Stimulated activated CD8-positive, alpha-beta memory T cell treated with anti-CD3 and anti-CD28 coated beads, Interleukin-7, amount 100 ng/mL, for 48 hours (primary cell): ENCODE measurements at places on chromosomes 12 and 14.

DNA sequence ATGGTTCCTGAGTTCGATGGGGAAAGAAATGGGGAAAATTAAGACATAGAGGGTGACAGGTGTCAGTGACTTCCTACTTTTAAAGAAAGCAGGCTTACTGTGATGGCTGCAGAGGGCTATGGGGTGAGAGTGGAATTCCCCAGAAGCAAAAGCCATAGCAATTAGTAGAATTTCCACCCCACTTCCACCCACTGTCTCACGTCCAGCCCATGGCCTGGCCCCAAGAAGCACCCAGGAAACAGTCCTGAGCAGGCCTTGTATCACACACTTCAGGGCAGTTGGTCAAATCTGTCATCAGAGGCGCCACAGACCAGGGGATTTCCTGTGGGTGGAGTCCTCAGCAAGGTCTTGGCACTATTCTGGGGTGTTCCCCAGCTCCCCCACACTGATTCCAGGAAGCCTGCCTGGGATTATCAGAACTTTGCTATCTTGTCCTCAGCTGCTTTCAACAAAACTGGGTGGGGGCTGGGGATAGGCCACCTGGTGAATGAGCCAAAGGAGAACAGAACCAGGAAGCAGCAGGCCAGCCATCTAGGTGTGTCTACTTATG, 120.1 kb upstream of the CCND2 start:
- DNase-seq, result peak; percentile 83

- DNase-seq, result no peak
Measured at GRCh38 chr12:38607295-38607694, 290.7 kb downstream of the ALG10B start.

DNA sequence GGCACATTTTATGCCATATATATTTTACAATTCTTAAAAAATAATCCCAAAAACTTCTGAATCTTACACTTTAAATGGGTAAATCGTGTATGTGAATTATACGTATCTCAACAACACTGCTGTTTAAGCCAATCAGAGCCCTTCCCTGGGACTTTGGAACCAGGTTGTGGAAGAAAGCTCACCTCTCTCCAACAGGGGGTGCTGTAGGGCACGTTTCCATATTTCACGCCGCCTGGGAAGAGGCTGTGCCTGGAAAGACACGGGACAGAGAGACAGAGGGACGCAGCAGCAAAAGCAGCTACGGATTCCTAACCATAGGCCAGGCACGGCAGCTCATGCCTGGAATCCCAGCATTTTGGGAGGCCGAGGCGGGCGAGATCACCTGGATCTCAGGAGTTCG, 29.4 kb upstream of the FBRSL1 start:
- DNase-seq, result no peak

DNA sequence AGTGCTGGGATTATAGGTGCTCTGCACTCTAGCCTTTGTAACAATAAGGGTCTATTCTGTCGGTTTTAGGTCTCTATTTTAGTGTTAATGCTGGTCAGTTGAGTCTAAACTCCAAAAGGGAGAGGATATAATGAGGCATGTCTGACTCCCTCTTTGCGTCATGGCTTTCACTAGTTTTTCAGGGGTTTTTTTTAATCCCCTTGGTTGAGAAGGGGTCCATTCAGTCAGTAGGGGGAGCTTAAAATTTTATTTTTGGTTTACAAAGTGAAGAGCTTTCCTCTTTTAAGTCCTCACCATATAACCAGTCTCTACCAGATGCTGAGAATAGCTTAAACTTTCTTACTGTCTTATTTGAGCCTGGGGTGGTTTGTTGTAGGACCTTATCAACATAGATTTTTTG, 106.9 kb downstream of the PRKCH start:
- no peak for DNase-seq

DNA sequence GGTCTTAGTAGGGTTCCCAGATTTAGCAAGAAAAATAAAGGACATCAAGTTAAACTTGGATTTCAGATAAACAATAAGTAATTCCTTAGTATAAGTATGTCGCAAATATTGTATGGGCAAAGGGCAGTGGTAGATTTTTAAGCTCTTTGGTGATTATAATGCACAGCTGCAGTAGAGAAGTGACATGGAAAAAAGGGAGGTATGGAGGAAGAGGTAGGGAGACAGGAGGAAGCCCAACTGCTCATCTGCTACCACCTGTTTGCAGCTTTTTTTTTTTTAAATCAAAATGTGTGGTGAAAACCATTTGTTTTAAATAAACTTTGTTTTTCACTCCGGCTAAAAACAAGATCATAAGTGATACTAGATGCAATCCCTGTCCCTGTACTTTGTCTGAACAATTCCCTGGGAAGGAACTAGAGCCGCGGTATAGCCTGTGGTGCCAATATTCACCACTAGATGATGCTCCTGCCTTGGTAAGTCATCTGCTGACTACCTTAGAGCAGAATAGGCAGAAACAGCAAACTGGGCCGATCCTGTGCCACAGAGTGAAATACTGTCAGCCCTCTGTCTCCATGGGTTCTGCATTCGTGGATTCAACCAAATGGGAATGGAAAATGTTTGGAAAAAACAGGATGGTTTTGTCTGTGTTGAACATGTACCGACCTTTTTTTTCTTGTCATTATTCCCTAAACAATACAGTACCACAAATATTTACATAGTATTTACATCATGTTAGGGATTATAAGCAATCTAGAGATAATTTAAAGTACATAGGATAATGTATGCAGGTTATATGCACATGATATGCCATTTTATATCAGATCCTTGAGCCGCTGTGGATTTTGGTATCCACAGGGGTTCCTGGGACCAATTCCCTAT, 62.4 kb upstream of the PLBD1 start:
- peak; percentile 40 for DNase-seq

DNA sequence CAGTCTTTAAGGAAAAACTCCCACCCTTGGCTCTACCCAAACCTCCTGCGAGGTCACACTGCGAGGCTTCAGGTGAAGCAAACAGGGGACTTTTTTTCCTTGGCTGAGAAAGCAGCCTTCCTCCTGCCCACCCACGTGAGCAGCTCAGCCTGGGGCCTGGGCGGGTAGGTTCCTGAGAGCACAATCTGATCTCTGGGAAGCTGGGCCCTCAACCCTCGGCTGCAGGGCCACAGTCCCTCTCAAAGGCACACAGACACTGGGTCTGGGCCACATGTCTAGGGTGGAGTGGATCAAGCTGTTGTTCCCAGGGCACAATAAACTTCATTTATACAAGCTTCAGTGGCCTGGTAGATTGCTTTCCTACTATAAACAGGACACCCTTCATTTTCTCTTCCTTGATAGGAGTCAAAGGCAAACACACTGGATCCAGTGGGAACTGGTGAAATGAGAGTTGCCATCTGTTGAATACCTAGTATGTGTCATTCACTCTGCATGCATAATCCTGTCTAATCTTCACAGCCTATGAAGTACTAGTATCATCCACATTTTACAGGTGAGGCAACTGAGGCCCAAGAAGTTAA, 41.3 kb upstream of the PNMA1 start:
- no peak for DNase-seq

GRCh38 chr12:75823475-75823874, 208.1 kb downstream of the PHLDA1 start:
- DNase-seq, result no peak

- DNase-seq, result no peak
Measured at GRCh38 chr12:33180918-33181317, 258.7 kb downstream of the SYT10 start.

DNA sequence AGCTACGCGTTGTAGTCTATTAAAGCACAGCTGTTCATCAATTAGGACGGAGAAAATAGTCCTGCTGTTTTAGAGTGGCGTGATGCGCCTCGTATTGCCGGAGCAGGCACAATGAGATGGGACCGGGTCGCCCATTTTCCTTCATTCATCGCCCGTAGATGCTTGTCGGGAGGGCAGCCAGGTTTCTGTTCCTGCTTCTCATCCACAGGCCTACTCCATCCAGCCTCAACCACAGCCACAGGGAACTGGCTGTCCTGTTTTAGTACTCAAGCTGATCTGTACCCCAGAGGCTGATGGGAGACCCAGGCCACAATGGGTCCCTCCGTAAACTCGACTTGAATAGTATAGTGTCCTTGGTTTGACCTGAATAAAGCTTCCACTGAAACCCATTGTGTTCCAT, 264.0 kb downstream of the VRK1 start:
- no peak for DNase-seq

DNA sequence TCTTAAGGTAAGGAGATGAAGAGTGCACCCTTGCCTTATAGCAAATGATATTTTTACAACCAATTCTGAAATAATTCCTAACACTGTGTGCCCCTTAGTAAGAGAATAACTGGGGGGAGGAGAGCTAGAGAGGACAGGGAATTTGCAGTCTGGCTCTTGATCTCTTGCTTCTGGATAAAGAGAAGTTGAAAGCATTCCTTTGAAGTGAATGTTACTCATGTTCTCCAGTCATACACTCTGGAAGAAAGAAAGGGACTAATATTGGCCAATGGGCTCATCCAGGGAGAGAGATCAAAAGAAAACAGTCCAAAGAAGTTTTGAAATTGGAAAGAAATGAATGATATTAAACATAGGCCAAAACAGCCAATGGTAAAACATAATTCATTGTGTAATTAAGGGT, 25.3 kb downstream of the C12orf75 start:
- DNase-seq, result no peak

DNA sequence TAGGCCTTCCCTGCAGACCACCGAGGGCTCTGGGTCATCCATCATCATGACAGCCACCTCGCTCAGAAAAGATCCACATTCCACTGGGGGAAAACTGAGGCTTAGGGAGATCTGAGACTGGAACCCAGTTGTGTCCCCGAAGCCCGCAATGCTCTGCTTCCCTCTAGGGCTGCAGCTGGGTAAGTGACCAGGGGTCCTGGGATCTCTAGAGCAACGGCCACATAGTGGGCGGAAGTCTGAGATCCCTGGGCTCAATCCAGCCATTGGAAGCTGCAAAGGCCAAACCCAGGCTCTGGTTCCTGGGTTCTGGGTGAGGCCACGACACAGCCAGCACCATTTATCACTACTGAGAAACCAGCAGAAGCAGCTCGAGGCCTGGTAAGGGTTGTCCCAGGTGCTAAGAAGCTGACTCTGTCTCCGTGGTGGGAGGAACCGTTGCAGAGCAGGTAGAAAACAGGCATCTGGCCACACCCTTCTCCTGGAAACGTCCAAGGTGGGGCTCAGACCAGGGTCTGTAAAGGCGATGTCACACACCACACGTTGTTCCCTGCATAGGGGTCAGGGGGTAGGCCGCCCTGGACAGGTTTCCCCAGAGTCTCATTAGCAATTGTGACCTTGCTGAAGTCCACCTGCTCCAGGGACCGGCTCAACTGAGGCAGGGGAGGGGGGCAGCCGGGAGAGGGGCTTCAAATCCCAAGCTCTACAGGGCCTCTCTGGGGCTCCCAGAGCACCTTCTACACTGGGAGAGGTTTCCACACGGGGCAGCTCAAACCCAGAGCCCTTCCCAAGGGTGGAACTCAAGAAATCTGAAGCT, 38.6 kb downstream of the BCL11B start:
- no peak for DNase-seq

DNA sequence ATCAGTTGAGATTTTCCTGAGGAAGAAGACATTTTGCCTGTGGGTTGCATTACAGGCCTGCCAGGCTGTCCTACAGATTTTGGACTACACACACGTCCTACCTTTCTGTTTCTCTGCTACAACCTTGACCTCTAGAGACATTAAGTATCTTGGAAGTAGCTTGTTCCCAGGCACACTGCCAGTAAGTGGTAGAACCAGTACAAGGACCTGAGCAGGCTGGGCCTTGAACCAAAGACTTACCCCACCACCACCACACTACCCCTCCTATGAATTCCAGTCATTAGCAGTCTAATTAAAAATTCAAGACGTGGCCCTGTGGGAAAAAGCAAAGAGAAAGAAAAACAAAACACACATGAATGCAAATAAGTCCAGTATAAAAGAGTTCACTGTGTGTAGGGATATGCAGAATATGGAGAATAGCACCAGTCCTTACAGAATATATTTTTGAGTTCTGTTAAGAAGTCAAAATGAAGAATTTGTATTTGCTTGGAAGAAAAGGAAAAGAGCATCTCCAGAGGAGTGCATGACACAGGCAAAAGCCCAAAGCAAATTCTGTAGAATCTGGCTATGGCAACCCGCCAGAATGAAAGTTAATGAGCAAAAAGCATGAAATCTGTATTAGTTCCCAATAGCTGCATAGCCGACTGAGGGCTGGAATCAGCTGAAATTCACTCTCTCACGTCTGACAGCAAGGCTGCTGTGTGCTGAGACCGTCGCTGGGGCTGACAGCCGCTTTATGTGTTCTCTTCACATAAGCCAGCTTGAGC, 74.3 kb upstream of the ST8SIA1 start:
- no peak for DNase-seq

GRCh38 chr12:81610955-81611889, 147.9 kb downstream of the PPFIA2 start:
- no peak for DNase-seq

DNA sequence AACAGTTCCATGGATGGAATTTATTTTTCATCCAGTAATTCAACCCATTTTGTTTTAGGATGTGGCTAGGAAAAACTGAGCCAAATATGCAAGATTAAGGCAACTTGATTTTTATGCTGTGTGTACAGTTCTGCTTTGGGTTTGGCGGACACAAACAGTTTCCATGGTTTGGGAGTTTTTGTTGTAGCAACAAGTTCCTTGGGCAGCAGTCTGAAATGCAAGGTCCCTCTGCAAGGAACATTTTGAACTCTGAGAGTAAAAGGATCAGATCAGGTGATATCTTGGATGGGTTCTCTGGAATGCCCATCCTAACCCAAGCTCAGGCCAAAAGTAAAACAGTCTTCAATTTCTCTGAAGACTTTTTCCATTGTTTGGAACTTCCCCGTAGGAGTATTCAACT, 161.2 kb downstream of the TMX1 start:
- DNase-seq, result no peak

- DNase-seq, result no peak
Measured at GRCh38 chr14:69037790-69038454, 58.8 kb upstream of the ACTN1 start.

DNA sequence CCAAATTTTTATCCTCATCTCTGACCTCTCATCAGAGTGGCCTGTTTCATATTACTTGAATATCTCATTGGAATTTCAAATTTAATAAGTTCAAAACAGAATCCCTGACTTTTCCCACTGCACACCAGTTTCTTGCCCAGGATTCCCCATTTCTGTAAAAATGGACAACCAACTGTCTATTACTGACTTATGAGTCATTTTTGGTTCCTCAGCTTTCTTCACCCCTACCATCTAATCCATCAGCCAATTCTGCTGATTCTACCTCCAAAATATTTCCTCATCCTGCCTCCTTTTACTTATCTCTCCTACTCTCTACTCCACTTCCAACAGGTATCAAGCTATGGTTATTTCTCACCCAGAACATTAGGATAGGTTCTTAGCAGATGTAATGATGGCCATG, 44.2 kb downstream of the TMX1 start:
- no peak for DNase-seq

DNA sequence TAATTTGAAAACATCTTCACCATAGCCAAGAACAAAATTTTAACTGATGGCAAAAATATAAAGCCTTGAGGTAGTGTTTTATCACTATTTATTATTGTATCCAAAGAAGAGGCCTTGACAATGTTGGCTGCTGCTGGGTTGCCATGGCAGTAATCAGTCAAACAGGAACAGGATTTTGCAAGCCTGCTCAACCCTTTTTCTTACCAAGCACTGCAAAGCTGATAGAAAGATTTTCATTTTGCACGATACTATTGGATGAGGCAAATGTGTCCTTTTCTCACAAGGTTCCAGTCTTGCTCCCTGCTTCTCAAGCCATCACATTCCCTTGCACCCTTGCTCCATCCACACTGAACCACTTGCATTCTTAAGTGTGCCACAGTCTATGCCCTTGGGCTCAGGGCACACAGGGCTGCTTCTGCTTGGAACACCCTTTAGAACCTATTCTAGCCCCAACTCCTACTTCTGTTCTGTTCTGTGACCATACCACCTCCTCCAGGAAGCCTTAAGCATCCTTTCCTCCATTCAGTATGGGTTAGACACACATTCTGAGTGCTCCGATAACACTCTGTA, 76.5 kb upstream of the AMIGO2 start:
- DNase-seq, result no peak
